ENCODE measurements at places on chromosomes 2 and 18. TPM values are rescaled to one million over a fixed set of nuclear protein-coding genes. Genes with fewer than 3 reads are reported as not detected.

- DNase-seq = no peak
Observed at GRCh38 chr2:130966149-130966774, 127.0 kb downstream of the FAM168B start.

DNA sequence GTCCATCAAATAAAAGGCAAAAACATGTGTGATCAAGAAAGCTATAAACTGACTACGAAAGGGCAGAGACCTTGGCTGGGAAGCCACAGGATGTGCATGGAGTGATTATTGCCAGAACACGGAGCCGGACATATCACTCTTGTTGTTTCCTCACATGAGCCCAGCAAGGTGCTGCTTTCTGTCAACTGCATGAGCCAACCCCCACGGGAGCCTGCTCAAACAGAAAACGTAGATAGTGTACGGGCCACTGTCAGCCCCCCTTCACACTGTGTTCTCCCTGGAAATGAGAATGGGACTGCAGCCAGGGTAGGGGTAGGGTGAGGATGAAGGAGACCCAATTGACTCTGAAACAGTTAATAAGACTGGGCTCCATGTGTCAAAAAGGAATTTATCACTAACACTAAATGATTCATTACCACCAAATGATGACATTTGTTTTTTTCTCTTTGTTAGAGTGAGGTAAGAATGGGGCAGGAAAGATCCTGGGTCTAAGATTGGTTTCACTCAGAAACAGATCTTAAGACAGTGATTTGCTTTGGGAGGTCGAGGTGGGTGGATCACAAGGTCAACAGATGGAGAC, 235.8 kb downstream of the MREG start:
- no peak for DNase-seq

The PLB1 gene
- total RNA-seq = 0.11 TPM

The MPP4 gene
- 3.8 TPM for total RNA-seq

Data from GM23248 (cell line).